ENCODE measurements at places on chromosomes 1 and 21. TPM values are rescaled to one million over a fixed set of nuclear protein-coding genes. Genes with fewer than 3 reads are reported as not detected.

The CELF3 gene
- 0.62 TPM for polyA plus RNA-seq

The CCDC190 gene
- polyA plus RNA-seq, result 0.60 TPM

DNA sequence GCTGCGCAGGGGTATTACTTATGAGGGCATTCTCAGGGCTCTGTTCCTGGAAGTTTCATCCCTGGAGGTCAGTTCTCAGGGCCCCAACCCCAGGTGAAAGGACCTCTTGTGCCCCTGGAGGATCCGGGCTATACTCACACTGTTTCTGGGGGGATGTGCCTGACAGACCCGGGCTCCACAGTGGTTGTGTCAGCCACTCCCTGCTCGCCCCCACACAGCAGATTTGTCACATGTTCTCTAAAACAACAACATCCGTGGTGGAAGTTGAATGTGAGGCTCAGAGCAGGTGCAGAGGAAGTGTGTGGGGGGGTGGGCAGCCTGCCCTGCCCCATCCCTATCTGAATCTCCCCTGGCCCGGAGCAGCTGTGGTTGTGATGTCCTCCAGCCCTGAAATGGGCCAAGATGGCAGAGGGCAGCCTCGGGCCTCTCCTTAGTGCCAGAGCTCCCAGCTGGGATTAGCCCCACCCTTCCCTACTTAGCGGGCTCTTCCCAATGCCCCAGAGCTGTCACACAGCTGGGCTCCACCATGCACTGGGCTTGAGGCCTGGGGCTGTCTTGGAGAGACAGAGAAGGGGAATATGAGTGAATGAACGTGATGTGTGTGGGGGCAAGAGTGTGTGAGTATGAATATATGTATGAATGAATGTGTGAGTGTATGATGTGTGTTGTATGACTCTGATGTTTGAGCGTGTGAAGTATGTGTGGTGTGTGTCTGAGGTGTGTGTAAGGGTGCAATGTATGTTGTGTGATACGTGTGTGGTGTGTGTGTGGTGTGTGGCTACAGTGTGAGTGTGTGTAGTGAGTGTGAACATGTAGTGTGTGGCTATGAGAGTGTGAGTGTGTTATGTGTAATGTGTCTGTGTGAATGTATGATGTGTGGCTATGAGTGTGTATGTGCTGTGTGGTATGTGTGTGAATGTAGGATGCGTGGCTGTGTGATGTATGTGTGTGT, 1.5 kb upstream of the FCMR start:
- DNase-seq, result no peak

- DNase-seq, result peak; percentile 24
Measured at GRCh38 chr1:48077795-48078222, 80.6 kb upstream of the TRABD2B start.

GRCh38 chr1:22729912-22730311, 19.3 kb downstream of the EPHB2 start:
- DNase-seq, result no peak
